Sigmoid colon (tissue), 7 donors: ENCODE measurements at places on chromosomes 2 and 18. TPM values are rescaled to one million over a fixed set of nuclear protein-coding genes. Genes with fewer than 3 reads are reported as not detected.

- no peaks in the 10 kb centered on the region for H3K27me3 ChIP-seq
- H3K4me3 ChIP-seq: no peak overlapping the region
- DNase-seq: no peak
- no peaks in the 10 kb centered on the region for H3K4me1 ChIP-seq
- H3K27ac ChIP-seq: no peak overlapping the region
Observed at GRCh38 chr2:39215545-39215944, 28.2 kb downstream of the CDKL4 start.

- peaks cover 11% of the 10 kb centered on the region for H3K27me3 ChIP-seq
- no peaks in the 10 kb centered on the region for H3K36me3 ChIP-seq
- peak within 1 kb of the TSS; percentile 51 for H3K4me3 ChIP-seq
- H3K4me1 ChIP-seq: no peaks in the 10 kb centered on the region
- DNase-seq: peak; percentile 62
Observed at GRCh38 chr2:142131010-142131669, at the start of gene LRP1B. Gene LRP1B (minus strand): TSS chr2:142131016. CDS start chr2:142130729, 287 bp downstream.

GRCh38 chr2:30422444-30423040 is 24.5 kb upstream of the LCLAT1 start:
- no peak for DNase-seq
- no peaks in the 10 kb centered on the region for H3K36me3 ChIP-seq

DNA sequence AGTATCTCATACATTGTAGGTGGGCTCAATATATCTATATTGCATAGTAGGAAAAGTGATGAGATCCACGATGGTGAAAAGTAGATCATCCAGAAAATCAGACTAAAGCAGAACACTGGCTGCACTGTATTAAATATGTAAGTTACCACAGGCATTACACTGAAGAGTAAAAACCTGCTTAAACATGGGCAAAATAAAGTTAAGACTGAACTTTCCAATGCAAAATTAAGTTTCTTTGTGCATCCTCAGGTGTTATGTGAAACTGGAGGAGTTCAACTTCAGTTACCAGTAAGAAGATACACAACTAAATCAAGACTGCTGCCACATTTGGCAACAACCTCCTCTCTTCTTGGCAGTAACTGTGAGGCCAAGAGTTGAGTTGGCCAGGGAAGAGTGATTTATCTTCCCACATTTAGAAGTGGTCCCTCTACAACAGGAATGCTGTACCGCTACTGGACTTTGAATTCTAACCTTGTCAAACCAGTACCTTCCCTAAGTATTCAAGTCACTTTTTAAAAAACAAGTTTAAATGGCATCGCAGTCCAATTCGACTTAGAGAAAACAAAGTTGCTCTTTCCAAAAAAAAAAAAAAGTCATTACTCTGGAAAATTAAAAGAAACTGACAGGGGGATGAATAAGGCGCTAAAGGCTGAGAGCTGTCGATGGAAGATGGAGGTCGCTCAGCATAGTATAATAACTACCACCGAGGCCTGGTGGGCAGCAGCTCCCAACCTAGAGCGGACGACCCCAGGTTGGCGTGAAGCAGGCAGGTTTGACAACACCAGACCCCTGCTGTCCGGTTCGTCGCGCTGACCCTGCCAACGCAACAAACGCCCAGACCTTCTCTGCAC is 1.1 kb downstream of the MAP4K3 start:
- H3K36me3 ChIP-seq: no peaks in the 10 kb centered on the region
- no peak for DNase-seq
- H3K4me1 ChIP-seq: no peaks in the 10 kb centered on the region
- peak overlapping the region; percentile 99 for H3K27ac ChIP-seq
- peak overlapping the region; percentile 94 for H3K4me3 ChIP-seq

- no peak overlapping the region for H3K4me3 ChIP-seq
- H3K27me3 ChIP-seq: no peaks in the 10 kb centered on the region
- H3K4me1 ChIP-seq: no peaks in the 10 kb centered on the region
- DNase-seq: peak; percentile 82
- H3K27ac ChIP-seq: peak overlapping the region; percentile 60
- H3K36me3 ChIP-seq: no peaks in the 10 kb centered on the region
Observed at GRCh38 chr2:146982393-146982846, 862.4 kb upstream of the ACVR2A start.

- H3K4me1 ChIP-seq: no peaks in the 10 kb centered on the region
- DNase-seq: no peak
- no peaks in the 10 kb centered on the region for H3K36me3 ChIP-seq
- no peaks in the 10 kb centered on the region for H3K27me3 ChIP-seq
- no peak overlapping the region for H3K4me3 ChIP-seq
Observed at GRCh38 chr2:220221992-220222391, 594.6 kb downstream of the SLC4A3 start.

DNA sequence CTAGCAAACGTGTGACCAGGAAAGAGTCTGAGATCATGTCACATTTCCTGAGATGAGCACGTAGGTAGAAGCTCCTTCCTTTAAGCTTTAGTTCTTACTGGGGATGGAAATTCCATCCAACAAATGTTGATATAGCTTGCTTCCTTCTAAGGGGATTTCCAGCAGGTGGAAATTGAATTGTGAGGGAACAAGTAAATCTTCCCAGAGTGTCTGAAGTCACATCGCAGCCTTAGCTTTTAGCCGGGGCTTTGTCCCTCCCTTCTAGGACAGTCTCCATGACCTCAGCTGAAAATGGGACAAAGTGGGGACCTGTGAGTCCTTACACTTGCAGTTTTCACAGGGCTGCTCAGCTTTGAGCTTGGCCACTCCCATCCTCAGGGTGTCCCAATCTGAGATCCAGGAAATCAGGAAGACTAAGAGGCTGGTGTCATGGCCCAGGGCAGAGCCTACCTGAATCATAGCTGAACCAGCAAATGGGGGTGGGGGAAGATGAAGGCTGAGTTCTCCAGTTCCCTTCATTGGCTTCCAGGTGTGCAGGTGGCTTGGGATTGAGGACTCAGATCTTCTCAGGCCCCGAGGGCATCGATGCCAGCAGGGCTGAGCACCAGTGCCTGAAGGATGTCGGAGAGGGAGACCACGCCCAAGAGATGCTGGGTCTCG is 8.3 kb downstream of the PRKAG3 start:
- H3K27me3 ChIP-seq: no peaks in the 10 kb centered on the region
- H3K4me1 ChIP-seq: no peaks in the 10 kb centered on the region
- DNase-seq: no peak
- H3K4me3 ChIP-seq: no peak overlapping the region
- H3K36me3 ChIP-seq: peaks cover 4% of the 10 kb centered on the region

RTP5 gene
- total RNA-seq: 0.16 TPM

- no peaks in the 10 kb centered on the region for H3K27me3 ChIP-seq
- H3K36me3 ChIP-seq: no peaks in the 10 kb centered on the region
- no peak overlapping the region for H3K4me3 ChIP-seq
- H3K27ac ChIP-seq: no peak overlapping the region
- DNase-seq: no peak
- H3K4me1 ChIP-seq: no peaks in the 10 kb centered on the region
Observed at GRCh38 chr2:129456691-129457090, 522.8 kb upstream of the RAB6C start.

- no peak within 1 kb of the TSS for H3K4me3 ChIP-seq
- DNase-seq: no peak
- H3K36me3 ChIP-seq: no peaks in the 10 kb centered on the region
- no peaks in the 10 kb centered on the region for H3K27me3 ChIP-seq
Observed at GRCh38 chr2:26640781-26641564, at the start of gene CIB4. Gene CIB4 (minus strand): TSS chr2:26641366. CDS start chr2:26641314, 52 bp downstream.

SLC19A3 gene
- 8.2 TPM for total RNA-seq

GRCh38 chr2:239829326-239829725 is 195.8 kb downstream of the NDUFA10 start:
- peaks cover 32% of the 10 kb centered on the region for H3K4me1 ChIP-seq
- H3K4me3 ChIP-seq: no peak overlapping the region
- no peaks in the 10 kb centered on the region for H3K36me3 ChIP-seq
- no peak for DNase-seq
- no peak overlapping the region for H3K27ac ChIP-seq
- no peaks in the 10 kb centered on the region for H3K27me3 ChIP-seq

DNA sequence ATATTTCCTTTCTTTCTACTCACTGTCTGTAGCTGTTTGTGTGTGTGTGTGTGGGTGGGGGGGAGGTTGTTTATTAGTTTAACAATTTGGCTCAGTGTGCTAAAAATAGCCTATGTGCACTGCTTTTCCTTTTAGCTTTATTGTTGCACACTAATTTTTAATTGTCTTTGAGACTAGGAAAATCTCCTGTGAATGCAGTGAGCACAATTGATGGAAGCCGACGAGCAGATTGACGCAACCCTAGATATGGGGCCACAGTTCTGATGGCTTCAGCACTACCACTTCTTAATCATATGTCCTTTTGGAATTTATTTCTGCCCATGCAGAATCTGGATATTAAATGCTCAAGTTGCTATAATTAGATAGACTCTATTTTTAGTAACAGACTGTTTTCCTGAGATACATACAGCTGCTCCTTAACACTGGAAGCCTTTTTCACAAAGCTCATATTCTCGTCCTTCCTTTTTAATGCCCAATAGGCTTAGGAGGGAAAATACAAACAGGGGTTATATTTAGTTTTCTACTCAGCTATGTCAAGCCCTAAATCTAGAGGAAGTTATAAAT is 109.1 kb downstream of the IRS1 start:
- H3K4me1 ChIP-seq: peaks cover 15% of the 10 kb centered on the region
- no peaks in the 10 kb centered on the region for H3K36me3 ChIP-seq
- DNase-seq: no peak
- H3K4me3 ChIP-seq: no peak overlapping the region

ZNF804A gene
- 0.33 TPM for total RNA-seq

B4GALT6 gene
- 5.3 TPM for total RNA-seq

DNA sequence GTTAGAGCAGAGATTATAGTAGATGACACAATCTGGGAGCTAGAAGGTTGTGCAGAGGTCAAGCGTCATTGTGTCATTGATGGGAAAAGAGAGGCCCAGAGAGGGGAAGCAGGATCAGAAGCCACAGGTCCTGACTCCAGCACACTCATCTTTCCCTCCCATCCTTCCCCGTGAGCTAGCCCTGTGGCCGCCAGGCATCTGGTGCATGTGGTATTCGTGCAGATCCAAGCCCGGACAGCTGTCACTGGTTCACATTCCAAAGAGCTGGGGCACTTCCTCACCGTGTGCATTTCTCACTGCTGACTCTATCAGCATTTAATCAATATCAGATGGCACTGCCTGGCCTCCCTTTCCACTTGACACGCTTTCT is 94.1 kb upstream of the THOC1 start:
- no peak overlapping the region for H3K27ac ChIP-seq
- no peaks in the 10 kb centered on the region for H3K27me3 ChIP-seq
- DNase-seq: peak; percentile 78
- no peak overlapping the region for H3K4me3 ChIP-seq
- H3K36me3 ChIP-seq: no peaks in the 10 kb centered on the region

DNA sequence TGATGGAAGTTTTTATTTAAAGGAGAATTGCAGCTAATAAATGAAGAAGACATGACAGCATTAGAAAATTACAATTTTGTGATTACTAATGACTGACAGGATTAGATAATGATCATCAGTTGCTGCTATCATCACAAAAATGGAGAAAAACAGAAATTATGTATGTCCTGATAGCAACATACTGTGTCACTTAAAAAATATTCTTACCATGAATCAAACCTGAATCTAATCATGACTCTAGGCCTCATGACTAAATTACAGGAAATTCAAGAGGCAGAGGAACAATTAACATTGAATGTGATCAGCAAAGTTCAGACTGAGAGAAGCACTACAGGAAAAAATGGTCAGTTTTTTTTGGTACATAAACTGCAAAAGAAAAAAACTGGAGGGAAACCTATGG is 147.8 kb downstream of the PMAIP1 start:
- no peak overlapping the region for H3K4me3 ChIP-seq
- no peaks in the 10 kb centered on the region for H3K27me3 ChIP-seq
- H3K4me1 ChIP-seq: no peaks in the 10 kb centered on the region
- H3K27ac ChIP-seq: no peak overlapping the region

- no peak overlapping the region for H3K27ac ChIP-seq
- H3K27me3 ChIP-seq: no peaks in the 10 kb centered on the region
- no peak overlapping the region for H3K4me3 ChIP-seq
- H3K4me1 ChIP-seq: no peaks in the 10 kb centered on the region
- H3K36me3 ChIP-seq: no peaks in the 10 kb centered on the region
- DNase-seq: peak; percentile 51
Observed at GRCh38 chr2:219017201-219017931, 23.9 kb downstream of the CFAP65 start.

DNA sequence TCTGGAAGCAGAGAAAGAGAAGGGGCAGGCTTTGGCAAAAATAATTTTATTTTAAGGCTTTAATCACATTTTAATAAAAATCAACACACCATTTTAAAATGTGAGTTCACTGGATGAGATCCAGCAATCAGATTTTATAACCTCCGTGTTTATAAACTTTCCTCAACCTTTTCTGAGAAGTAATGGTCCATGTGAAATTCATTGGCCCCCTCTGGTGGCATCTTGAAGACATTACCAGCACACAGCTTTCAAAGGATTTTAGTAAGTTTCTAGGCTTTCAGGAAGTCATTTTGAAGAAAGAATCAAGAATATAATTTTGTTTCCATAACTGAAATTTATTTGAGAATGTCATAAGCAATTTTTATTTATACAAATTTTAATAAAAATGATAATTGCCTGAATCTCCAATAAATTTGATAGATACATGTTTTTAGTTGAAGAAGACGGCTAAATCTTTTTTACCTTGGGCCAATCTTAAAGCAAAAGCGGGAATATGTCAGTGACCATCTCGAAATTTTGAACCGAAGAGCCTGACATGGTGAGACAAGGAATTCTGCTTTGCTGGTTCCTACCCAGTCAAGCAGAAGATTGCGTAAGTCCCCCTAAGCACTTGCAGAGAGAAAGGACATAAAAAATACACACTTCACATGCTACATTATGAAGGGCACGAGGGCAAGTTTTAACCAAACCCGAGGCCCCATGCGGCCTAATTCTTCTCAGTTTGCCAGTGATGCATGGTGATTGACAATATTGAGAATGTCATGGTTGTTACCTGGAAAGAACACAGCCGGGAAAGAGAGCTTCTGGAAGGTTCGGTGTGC is 128.4 kb upstream of the CBLN2 start:
- H3K4me1 ChIP-seq: no peaks in the 10 kb centered on the region
- DNase-seq: no peak
- no peak overlapping the region for H3K4me3 ChIP-seq
- no peaks in the 10 kb centered on the region for H3K36me3 ChIP-seq
- H3K27ac ChIP-seq: no peak overlapping the region

DNA sequence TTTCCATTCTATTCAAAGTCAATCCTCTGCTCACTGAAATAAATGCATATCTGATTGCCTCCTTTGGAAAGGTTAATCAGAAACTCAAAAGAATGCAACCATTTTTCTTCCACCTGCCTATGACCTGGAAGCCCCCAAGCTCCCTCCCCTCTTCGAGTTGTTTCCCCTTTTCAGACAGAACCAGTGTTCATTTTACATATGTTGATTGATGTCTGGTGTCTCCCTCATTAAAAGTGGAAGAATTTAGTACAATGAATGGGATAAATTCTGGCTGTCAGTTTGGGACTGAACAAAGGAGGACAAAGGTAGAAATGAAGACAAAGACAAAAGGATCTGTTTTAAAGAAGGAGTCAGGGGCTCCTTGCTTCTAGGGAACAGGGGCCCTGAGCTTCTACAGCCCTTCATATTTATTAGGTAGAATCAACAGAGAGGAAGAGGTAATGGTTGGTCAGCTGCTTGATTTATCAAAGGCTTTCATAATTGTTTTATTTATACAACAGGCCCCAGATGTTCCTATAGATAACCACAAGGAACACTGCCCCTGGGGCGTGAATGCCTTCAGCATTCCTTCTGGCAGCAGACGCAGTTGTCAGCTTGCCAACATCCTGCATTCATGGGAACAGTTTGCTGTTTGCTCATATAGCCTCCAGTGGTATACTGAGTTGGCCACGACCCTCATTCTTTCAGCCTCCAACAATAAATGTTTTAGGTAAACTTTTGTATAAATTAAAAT is 949.8 kb upstream of the LRATD1 start:
- DNase-seq: no peak
- no peak overlapping the region for H3K27ac ChIP-seq
- no peak overlapping the region for H3K4me3 ChIP-seq

SERPINB3 gene
- total RNA-seq: not detected

LONRF2 gene
- total RNA-seq: 17.1 TPM
